Right ventricle myocardium superior (tissue), 1 donor: ENCODE measurements at places on chromosomes 3 and 15. TPM values are rescaled to one million over a fixed set of nuclear protein-coding genes. Genes with fewer than 3 reads are reported as not detected.

DNA sequence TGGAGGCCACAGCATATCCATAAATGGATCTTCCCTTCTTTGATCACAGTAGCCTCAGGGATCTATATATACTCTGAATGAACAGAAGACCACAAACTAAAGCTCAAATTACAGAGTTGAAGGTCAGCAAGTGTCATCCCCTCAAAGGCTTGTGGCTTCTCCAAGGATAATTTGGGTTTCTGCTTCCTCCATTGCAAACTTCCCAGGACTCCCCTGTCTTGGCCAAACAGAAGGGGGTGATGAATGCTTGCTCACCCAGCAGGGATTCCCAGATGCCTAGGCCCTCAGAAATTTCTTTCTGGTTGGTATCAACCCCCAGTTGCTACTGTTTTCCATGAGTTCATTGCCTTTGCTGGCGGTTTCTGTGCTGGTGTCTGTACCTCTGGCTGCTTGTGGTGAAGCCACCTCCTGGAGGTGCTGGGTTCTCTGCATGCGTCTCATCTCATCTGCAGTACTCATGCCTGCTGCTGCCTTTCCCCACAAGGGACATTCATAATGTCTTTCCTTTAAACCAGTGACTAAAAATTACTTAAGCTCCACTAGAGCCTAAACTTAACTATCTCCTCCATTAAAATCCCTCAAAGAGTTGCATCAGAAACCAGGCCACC is 17.7 kb downstream of the ENTPD3 start:
- no peak for DNase-seq

DNA sequence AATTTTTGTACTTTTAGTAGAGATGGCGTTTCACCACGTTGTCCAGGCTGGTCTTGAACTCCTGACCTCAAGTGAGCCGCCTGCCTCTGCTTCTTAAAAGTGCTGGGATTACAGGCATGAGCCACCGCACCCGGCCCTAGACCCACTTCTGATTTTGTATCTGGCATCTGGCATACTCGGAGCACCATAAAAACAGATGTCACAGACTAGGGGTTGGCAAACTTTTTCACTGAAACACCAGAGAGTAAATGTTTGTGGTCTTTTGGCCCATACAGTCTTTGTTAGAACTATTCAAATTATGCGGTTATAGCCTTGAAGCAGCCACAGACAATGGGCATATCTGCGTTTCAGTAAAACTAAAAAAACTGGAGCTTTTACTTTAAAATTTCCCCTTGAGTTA is 110.7 kb downstream of the TJP1 start:
- DNase-seq = no peak

- no peak for DNase-seq
These were observed 104.5 kb downstream of the MESD start for GRCh38 chr15:80885016-80885579.

GRCh38 chr15:93703092-93703739 is 528.1 kb upstream of the MCTP2 start:
- DNase-seq = no peak

GRCh38 chr3:53806182-53807116 is 39.8 kb downstream of the CHDH start:
- peak; percentile 59 for DNase-seq

- DNase-seq = no peak
These were observed 54.1 kb upstream of the ATP2C1 start for GRCh38 chr3:130839813-130840212.

- no peak for DNase-seq
These were observed 228.5 kb downstream of the LSAMP start for GRCh38 chr3:116216761-116217160.

- no peak for DNase-seq
These were observed 79.1 kb upstream of the HES1 start for GRCh38 chr3:194056731-194057415.

- DNase-seq = no peak
These were observed 4.8 kb upstream of the HCLS1 start for GRCh38 chr3:121665488-121665887.

DNA sequence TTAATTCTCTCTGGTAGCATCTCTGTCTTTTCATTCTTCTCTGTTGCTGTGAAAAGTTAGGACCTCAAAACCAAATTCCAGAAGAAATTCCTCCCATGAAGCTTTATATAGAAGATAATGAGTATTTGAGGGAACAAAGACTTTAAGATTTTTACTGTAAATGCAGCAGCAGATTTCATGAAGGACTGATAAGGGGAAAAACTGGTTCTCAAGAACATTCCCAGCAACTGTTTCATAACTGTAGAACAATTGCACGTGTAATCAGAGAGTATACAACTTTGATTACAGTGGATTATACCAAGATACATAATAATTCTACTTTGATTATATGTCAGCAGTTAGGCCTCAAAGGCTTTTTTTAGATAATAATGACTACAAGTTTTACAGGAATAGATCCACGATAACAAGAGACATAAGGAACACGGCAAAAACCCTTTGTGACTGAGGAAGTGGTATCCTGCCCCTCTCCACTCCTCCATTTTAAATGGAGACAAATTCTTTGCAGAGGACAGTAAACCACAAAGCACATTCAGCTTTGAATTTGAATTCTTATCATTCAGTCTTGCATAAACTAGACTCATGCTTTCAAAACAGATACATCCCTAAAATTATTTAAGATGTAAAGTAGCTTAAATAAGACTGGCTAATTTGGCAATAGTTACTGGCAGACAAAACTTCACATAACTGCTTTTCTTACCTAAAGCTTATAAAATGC is 42.9 kb upstream of the DIPK2A start:
- no peak for DNase-seq

GRCh38 chr15:97909291-97909891 is 51.1 kb upstream of the ARRDC4 start:
- DNase-seq = peak; percentile 76

DNA sequence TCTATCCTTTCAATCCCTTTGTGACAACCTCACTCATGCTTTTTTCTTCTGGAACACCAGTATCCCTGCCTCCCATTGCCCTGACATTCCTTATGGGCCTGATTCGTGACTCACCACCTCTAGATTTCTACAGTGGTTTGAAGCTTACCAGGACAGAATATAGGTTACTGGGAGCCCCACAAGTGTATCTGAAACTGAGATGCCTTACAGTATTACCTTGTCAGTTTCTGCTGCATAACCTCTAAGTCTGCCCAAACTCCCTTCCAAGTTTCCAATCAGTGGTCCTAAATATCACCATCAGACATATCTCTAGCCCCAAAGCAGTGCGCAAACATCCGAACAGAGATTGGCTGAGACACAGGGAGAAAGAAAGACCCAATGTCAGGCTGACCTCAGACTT is 5.6 kb downstream of the CPB1 start:
- no peak for DNase-seq

DNA sequence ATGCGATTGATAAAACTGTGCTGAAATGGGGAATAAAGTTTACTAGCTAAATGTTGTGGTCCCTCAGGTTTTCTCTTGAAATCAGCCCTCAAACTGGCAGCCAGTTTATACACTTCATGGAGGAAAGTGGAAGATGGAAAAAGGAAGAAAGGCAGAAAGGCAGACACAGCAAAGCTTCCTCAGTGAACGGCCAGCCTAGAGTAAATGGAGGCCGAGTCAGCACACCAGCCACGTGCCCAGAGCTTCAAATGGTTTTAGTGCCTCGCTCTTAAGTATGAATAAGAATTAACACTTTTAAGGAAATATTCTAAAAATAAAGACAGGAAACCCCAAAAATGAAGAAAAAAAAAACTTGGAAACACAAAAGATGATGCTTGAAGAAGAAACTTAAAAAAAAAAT is 48.3 kb downstream of the GNB4 start:
- DNase-seq = no peak

MYRIP gene
- 1.6 TPM for total RNA-seq

DNA sequence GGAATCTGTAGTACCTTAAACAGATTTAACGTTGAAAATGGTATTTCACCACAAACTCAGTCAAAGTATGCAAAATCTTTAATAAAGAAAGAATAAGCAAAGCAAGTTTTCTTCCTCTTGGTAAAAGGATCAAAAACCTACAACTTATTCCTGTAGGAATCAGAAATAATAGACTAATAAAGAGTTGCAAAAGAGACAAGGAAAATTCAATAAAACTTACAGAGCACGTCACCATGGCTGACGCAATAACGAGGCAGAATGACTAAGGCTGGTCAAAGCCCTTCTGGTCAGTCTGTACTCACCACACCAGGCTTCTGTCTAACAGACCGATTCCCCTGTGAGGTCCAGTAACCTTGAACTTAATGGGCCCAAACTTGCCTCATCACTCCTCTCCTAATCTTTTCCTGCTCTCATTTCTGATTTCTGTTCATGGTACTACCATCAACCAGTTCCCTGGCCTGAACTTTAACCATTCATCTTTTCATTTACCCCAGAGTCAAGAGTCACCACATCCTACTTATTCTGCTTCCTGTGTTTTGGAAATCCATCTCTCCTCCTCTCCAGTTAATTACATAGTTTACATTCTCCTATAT is 5.0 kb downstream of the MASP1 start:
- no peak for DNase-seq

BMF gene
- total RNA-seq = 3.4 TPM

DNA sequence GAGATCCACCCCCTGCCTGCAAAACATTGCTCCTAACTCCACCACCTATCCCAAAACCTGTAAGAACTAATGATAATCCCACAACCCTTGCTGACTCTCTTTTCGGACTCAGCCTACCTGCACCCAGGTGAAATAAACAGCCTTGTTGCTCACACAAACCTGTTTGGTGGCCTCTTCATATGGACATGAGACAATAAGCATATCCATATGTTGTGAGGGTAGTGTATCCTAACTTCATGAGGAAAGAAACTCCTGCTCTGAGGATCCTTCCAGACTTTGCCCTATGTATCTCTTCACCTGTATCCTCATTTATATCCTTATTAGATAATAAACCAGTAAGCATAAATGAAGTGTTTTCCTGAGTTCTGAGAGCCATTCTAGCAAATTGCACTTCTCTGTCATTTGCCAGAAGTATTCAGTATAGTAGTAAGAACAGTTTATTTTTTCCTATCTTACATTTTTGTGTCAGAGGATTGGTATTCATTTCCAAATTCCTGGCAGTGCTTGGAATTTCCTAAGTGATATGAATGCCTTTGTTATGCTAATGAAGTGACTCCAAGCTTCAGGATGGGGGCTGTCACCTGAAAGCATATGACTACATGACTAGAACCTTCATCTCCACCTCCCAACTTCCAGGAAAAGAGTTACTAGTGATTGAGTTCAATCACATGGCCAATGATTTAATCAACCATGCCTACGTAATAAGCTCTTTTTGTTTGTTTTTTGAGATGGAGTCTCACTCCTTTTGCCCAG is 30.2 kb downstream of the TTBK2 start:
- DNase-seq = no peak

- DNase-seq = no peak
These were observed 11.7 kb upstream of the WNT7A start for GRCh38 chr3:13891492-13892073.

CHRD gene
- 7.8 TPM for total RNA-seq

MB21D2 gene
- 1.7 TPM for total RNA-seq

DNA sequence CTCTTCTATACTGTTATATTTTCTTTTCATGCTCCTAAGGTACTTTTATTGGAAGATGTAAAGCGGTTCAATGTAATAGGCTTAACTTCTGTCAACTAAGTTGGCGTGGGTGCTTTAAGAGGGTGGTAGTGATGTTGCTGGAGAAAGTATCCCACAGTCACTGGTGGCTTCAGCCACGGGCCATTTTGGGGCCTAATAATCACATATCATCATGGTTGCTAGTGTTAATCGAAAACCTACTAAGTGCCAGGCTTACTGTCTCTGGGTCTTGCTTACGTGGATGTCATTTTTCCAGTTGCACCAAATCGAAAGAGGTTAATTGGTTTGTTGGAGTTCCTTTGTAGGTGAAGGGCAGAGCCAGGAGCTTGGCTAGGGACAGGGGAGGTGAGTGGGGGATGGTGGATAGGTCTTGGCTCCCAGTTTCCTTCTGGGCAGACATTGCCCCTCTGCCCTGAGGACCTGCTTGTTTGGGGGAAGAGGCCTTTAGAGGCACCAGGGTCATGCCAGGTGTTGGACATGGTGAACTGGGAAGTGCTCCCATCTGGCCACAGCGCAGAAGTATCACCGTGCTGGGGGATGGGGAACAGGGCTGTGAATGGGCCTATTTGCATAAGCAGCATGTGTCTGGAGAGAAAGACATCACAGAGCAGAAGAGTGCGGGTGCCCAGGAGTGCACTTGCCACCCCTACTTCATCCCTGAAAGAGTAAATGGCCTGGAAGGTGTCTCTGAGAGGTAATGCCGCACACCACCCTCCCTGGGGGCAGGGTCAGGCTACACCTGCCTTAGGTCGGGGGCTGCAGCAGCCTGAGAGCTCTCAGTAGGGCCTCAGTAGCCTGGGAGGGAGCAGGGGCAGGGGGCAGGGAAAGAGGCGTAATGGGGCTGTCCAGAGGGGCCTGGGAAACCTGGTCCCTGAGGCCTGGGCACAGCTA is 62.4 kb upstream of the POLG start:
- DNase-seq = no peak

GRCh38 chr3:111607240-111607920 is 12.2 kb upstream of the ZBED2 start:
- DNase-seq = no peak

DNA sequence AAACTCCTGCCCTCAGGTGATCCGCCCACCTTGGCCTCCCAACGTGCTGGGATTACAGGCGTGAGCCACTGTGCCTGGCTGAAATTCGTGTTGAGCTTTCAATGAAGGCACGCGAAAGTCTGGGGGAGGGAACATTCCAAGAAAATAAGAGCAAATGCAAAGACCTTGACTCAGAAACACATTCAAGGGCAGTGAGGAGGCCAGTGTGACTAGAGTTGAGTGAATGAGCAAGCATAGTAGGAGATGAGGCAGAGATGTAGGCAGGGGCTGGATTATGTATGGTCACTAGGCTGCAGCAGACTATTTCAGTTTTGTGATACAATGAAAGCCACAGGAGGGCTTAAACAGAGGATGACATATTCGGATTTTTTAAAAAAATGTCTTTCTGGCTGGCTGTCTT is 67.0 kb downstream of the SCN11A start:
- DNase-seq = no peak

DRD3 gene
- total RNA-seq = not detected

DNA sequence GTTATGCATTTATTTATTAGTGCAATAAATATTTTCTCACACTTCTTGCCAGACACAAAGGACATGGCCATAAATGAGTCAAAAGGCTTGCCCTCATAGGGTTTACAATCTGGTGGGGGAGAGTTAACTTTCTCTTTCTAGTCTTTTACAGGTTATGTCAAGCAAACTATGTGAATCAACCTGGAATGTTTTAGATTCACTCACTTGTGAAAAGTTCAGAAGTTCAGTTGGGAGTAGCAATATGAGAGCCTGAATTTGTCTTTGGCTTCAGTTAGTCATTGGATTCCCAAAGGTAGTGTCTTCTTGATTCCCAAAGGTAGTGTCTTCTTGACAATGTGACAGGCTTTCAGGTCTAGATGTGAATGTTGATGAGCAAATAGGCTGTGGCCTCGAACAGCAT is 264.8 kb downstream of the SOX2 start:
- DNase-seq = no peak

MUSTN1 gene
- 17.8 TPM for total RNA-seq

DNA sequence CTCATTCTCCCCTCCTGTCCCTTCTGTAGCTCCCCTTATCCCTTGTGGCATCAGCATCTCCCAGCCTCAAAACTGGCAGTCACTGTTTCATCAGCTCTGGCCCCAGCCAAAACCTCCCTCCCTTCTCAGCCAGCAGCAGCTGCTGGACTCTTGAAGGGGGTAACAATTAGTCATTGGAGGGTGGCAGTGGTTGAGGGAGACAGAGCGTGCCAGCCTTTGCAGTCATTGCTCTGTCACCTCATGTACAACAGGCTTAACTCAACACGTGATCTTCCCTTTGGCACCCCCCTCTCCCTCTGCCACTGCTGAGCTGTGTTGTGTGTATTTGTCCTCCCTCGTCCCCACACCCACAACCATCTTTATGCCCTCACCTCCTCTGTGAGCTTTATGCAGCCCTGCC is 28.2 kb downstream of the RBP2 start:
- DNase-seq = no peak

C3orf20 gene
- not detected for total RNA-seq
